Brain pericyte (primary cell): ENCODE measurements at places on chromosomes 1 and 21.
A peak's percentile ranks its signal among the peaks of the same experiment; 100 is the strongest.

DNA sequence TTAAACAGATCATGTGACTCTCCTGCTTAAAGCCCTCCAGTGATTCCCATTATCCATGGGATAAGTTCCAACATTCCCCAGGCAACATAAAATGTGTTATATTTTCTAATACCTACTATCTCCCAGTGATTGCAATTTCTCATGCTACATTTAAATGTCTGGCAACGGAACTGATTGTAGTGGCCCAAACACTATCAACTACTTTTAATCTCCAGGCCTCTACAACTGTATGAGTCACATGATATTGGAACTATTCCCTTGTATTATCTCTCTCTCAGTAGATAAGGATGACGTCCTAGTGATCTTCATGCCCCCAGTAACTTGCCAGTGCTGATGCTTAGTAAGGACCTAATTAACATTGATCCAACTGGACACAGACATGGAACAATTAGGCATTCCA lies 49.9 kb downstream of the ERICH3 start:
- DNase-seq, result no peak

DNA sequence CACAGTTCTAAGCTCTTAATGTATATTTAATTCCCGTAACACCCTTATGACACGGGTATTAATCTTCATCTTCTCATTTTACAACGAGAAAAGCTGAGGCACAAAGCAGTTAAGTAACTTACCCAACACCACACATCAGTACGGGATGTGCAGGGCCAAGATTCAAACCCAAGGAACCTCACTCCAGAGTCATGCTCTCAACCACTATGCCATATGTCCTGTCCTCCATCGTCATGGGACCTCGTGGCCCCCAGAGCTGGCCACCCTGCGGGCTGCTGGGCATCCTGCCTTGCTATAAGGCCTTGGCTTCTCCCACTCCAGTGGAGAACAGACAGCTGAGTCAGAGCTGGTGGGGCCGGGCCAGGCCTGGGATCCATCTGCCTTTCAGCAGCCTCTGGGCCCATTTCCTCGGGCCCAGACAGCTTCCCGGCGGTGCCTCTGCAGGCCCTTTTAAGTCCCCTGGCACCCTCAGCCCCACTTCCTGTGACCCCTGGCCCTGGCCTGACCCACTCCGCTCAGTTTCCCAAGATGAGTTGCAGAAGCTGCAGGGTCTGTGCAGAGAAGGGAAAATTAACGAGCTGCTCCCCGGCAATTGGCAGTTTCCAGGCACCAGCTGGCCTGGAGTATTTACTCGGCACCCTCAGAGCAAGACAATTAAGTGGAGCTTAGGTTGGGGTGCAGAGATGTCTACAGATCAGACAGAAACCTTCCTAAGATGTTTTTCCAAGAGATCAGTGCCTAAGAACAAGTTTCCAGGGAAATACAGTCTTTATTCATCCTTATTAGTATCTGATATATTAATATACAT lies 98.2 kb downstream of the EPHB2 start:
- DNase-seq, result no peak

DNA sequence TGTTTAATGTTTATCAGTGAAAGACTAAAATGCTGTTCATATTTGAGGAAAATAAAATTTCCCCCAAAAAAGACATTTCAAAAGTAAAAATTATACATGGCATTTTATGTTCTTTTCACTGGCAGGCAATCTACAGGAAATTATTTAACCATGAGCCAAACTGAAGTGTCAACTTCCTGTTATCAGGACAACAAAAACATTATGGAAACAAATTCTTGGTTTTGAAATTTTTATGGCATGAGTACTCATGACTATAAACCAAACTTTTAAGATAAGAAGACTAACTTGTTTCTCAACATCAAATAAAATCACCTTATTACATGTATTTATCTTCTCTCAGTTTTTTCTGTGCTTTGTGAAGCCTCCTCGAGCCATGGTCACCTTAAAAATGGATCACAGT lies 698.6 kb downstream of the LTN1 start:
- DNase-seq, result no peak

DNA sequence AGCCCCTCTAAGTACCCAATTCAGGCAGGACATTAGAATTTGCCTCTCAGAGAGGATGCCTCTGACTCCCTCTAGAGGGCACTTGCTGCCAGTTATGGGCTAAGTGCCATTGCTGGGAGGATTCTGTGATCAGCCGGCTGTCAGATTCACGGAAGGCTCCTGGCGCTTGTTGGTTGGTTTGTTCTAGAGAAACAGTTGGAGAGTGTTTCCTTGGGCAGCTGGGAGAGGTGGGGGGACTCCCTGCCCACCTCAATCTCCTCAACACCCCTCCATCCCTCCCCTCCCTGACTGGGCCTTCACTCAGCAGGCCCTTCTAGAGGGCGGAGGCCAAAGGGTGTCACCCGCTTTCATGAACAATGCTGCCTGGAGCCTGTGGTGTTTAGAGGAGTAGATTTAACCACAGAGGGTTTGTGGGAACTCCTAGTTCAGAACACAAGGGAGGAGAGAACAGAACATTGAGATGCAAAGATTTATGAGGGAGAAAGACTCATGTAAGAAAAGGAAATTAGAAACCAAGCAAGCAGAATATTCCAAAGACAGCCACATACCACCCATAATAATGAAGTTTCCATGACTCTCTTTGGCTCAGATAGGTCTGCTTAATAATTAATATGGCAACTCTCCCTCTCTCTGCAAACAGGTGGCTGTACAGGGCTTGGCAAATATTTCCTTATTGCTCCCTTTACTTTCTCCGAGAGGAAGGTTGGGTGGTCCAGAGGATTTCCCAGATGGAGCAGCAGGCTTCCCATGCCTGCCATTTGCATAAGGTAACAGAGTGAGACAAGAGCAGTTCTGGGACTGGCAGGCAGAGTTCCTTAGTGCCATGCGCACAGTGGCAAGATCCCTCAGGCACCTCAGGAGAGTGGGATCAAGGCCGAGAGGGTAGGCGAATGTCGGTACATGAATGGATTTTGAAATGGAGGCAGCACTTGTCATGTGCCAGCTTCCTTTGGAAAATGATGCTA lies 30.0 kb upstream of the ACP6 start:
- DNase-seq, result peak; percentile 11

DNA sequence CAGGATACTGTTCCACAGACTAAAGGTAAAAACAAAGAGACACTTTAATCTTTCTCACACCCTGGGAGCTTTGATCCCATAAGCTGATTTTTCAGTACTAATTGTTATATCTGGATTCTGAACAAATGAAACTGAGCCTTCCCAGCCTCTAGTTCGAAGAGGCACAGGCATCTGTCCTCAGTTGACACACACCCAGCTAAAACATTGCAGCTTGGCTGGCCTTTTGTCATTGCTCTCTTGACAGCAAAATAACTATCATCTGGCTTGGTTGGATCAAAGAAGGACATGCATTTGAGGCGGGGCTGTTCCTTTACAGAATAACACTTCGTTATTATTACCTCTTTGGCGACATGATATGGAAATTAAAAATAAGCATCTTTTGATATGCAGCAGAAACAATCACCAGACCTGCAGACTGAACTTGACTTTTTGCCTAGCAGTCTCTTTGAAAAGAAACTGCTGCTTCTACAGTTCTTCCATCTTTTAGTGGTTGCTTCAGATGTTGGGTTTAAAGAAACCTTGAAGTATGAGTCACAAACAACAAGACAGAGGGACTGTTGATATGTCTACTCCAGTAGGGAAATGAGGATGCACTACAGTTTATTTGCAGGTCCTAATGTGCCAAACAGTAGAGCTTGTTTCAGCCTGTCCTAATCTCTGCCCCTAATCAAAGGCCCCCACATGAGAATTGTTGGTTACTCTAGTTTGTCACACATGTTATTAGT lies 166.5 kb downstream of the TPR start:
- no peak for DNase-seq

DNA sequence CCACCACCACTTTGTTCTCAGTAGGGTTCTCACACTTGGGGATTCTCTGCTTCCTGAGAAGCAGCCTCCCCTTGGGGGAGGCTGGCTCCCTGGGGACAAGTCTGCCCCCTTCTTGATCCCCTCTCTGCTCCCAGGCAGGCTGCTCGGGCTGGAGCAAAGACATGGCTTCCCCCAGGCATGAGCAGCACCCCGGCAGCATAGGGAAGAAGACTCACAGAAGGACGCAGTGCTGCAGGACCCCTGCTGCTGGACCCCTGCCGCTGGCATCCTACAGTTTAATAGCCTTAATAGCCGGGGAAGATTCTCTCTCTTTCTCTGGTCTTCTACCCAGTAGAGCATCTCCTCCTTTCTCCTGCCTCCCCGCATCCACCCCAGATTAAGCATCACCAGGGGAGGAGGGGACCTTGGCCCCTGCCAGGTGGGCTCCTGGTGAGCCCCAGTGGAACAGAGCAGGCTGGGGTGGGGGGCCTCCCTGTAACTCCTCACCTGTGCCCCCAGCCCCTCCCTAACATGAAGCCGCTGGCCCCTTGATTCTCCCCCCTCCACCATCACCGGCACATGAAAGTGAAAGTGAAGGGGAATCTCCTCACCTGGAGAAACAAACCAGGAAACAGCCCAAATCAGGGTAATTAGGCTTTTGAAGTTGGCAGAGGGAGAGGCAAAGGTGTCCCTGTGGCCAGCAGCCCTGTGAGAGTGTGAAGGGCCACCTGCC lies 2.5 kb downstream of the WNT3A start:
- no peak for DNase-seq

DNA sequence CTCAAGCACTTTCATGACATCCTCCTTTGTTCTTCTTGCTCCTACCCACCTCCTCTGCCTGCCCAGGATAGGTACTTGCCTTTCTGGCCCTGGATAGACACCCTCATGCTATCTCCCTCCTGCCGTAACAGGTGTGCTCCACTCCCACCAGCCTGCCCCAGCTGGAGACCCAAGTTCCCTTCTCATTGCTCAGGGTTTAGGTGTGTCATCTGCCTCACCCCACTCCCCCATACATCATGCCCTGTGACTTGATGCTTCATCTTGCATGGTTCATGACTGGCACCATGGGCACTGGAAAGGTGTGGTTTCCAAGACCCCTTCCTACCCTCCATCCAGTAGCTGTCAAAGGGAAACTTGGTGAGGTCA lies 5.9 kb downstream of the RHEX start:
- no peak for DNase-seq

DNA sequence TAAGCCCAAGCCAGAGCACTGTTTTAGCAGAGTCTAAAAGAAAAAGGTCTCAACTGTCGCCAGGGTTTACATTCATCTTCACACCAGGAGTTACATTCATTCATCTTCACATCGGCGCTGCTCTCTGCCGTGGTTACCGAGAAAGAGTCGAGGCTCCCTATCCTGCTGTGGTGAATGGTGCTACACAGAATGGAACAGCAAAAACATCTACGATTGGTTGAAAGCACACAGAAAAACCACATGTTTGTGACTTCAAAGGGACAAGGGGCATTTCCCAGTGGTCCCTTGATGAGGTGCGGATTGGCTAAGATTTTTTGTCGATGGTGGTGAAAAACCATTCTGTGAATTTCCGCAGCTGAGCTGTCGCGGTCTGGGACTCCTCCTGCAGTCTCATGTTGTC lies 231.1 kb downstream of the SIPA1L2 start:
- DNase-seq, result no peak

GRCh38 chr1:161061419-161061818 lies 8.3 kb downstream of the ARHGAP30 start:
- no peak for DNase-seq

DNA sequence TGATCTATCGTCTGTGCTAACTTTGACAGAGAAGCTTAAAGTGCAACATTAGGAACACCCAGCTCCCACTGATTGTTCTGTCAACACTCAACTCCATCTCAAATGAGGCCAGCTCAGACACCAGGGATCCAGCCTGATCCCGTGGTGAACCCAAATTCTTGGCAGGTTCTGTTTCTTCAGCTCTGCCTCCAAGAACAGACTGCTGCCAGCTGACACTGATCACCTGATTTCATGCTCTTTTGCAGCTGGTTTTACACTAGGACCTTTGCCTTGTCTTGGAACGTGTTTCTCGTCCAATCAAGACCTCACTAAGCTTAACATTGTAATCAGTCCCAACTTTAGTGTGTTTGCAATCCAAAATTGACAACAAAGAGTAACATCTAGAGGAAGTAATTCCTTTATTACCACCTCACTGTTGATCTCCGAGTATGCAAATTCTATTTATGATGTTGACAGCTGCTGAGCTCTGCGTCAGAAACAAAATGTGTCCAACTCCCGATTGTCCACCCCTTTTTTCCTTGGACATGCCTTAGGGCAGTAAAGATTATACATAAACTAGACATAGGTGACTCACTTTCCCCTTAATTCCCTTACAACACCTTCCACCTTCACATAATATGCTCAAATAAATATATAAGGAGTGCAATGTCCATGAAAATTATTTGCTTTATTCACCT lies 1.6 kb upstream of the HYI start:
- no peak for DNase-seq

GRCh38 chr1:110645211-110645610 lies 29.5 kb downstream of the KCNA3 start:
- DNase-seq, result no peak

- DNase-seq, result no peak
Measured at GRCh38 chr1:156947818-156948525, 27.5 kb downstream of the LRRC71 start.

DNA sequence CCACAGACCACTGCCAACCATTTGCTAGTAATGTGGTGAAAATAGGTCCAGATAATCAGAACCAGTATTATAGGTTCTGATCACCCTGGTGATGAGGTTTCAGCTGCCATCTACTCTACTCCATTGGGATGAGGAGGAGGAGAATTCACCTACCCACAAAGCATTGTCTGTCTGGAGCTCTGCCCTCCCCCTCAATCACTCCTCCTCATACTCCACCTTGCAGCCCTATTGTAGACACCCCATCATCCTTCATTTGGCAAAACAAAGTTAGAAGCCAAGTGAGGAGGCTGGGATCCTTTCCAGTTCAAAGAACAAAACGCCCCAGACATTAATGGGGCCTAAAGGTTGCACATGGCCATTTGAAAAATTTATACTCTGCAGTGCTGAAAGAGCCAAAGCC lies 157.4 kb upstream of the L1TD1 start:
- no peak for DNase-seq

GRCh38 chr1:18056545-18056944 lies 51.1 kb upstream of the IGSF21 start:
- no peak for DNase-seq

- no peak for DNase-seq
Measured at GRCh38 chr1:8348777-8349472, 31.0 kb downstream of the SLC45A1 start.
